RCC 7860 (cell line): ENCODE measurements at places on chromosomes 6 and 20.

GRCh38 chr6:158911746-158912480 is 88.1 kb downstream of the RSPH3 start:
- no peak for DNase-seq

DNA sequence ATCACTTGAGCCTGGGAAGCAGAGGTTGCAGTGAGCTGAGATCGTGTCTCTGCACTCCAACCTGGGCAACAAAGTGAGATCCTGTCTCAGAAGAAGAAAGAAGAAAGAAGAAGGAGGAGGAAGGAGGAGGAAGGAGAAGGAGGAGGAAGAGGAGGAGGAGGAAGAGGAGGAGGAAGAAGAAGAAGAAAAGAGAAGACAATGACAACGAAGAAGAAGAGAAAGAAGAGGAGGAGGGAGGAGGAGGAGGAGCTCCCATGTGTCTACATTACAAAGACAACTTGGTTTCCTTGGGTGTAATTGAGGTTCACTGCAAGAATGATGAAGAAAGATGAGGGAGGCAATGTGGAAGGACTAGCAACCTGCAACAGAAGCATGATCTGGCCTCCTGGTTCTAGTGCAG is 21.3 kb upstream of the CEP85L start:
- DNase-seq: no peak

DNA sequence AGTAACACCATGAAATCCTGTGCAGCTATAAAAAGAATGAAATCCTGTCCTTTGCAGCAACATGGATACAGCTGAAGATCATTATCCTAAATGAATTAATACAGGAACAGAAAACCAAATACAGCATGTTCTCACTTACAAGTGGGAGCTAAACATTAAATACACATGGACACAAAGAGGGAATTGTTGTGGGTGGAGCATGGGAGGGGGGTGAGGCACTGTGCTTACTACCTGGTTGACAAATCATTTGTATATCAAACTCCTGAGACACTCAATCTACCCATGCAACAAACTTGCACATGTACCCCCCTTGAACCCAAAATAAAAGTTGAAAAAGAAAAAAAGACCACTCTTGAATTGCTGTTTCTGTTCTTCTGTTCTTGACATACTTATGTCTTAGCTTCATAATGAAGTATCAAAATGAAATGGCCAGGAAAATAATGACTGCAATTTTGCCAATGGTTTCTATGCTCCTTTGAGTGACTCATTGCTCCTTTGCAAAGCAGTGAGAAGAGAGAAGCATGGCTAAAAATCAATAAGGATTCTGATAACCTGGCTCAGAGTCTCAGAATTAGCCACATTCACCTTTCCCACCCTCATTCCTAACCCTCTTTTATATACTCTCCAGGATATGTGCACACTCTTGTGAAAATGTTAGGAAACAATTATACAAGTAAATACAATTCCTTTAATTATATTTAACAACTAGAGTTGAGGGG is 71.0 kb downstream of the CYP39A1 start:
- DNase-seq: no peak

DNA sequence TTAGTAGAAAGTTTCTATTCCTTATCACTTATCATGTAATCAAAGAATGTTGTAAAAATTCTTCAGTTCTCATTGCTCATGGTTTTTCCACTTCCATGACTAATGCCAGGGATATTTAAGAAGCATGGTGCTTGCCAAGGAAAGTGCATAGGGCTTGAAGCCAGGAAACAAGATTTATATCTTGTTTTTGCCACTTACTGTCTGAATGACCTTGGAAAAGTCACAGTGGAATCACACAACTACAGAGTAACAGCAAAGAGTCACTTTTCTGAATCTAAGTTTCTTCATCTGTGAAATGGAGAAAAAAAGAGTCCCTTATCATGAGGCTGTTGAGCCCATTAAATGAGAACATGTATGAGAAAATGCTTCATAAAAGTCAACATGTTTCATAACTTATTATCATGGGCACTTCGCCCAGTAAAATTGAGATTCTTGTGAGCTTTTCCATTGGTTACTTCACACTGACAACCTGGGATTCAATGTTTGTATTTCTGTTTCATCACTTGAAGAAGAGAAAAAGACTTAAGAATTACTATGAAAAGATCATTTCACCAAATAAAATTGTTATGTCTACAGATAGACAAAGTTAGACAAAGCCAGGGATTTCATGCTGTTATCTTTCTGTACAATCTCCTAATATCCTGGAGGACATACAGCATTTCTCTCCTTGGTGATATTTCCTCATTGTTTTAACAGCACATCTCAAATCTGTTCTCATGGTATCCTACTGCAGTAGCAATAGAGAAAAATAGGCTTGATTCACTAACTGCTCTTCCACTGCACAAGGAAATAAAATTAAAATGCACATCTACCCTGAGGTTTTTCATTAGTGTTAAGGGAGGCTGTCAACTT is 7.6 kb upstream of the BMP5 start:
- peak; percentile 77 for DNase-seq

GRCh38 chr6:423799-424345 is 32.3 kb downstream of the IRF4 start:
- DNase-seq: no peak

GRCh38 chr6:146923205-146923833 is 280.9 kb upstream of the STXBP5 start:
- no peak for DNase-seq

DNA sequence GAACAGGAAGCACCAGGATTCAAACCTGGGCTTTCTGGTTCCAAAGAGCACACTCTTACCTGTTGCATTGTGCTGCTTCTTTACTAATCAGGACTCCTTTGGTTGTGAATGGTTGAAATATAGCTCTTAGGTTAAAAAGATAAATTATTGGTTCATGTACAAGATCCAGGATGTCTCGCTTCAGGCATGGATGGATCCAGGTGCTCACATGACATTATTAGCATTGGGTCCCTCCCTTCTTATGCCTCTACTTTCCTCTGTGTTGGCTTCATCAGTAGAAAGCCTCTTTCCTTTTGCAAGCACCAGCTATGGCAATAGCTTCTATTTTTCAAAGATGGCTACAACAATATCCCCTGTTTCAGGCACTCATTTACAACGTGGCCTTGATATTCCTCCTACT is 217.7 kb upstream of the SULF2 start:
- no peak for DNase-seq

DNA sequence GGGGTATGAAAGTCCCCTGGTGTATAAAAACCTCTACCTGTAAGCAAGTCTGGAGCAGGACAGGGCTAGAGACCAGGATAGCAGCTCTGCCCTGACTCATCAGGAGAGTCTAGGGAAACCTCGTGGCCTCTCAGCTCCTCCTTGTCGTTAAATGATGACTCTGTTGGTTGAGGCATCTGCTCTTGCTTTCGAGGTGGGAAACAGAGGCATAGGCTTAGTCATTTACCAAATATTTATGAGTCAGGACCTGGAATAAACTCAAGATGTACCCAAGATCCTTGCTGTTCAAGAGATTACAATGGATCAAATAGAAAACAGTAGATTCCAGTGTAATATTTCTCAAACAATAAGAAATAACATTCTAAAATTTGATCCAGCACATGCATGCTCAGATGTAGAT is 5.5 kb downstream of the MANBAL start:
- DNase-seq: peak; percentile 98

- no peak for DNase-seq
These were observed 7.3 kb upstream of the TENT5A start for GRCh38 chr6:81759782-81760181.

GRCh38 chr6:131377112-131377705 is 195.8 kb upstream of the ARG1 start:
- DNase-seq: no peak

- no peak for DNase-seq
These were observed 1.3 kb downstream of the EPPIN start for GRCh38 chr20:45545754-45546453.

- DNase-seq: no peak
These were observed 37.6 kb downstream of the RRBP1 start for GRCh38 chr20:17644451-17644850.

DNA sequence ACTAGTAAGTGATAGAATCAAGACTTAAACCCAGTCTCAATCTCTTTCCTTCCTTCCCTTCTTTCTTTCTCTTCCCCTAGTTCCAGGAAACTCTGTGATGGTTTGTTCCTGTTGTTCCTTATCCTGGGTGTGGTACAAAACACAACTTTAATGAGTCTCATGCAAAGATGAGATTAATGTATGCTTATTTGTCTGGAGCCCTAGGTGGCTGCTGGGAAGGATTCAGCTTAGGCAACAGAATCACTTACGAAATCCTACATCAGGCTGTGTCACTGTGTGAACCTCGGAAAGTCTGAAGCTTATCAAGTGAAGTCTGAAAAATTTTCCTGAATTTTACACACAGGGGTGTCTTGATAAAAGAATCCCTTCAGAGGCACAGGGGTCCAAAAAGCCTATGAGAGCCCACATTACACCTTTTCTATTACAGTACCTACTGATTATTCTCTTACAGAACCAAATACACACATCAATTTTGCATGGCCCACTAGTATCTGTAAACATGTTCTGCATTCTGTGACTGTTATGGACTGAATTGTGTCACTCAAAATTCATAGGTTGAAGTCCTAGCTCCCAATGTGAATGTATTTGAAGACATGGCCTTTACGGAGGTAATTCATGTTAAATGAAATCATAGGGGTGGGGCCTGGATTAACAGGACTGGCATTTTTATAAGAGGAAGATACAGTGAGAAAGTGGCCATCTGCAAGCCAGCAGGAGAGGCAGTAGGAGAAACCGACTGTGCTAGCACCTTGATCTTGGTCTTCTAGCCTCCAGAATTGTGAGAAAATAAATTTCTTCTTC is 144.7 kb downstream of the MYB start:
- no peak for DNase-seq

DNA sequence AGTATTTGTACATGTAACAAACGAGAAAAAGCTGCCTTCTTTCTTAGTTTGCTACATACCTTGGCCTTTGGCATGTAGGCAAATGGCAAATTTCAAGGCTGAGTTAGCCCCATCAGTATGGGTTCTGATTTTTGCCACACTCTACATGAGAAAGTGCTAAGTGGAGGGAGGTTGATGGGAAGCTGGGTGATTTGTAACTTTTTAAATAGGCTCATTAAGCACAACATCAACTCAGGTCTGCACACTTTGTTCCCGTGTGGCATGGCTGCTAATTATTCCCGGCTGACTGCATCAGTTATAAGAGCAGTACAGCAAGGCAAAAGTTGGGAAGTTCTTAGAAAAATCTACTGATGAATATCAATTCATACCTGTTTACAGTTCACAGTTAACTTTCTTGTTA is 172.8 kb upstream of the MAP3K7 start:
- DNase-seq: no peak

GRCh38 chr6:25202504-25202903 is 76.7 kb upstream of the CARMIL1 start:
- DNase-seq: no peak
